Stimulated activated CD4-positive, alpha-beta T cell treated with anti-CD3 and anti-CD28 coated beads, Interleukin-15, amount 100 ng/mL, for 1 hour (primary cell): ENCODE measurements at places on chromosomes 5 and 9.

DNA sequence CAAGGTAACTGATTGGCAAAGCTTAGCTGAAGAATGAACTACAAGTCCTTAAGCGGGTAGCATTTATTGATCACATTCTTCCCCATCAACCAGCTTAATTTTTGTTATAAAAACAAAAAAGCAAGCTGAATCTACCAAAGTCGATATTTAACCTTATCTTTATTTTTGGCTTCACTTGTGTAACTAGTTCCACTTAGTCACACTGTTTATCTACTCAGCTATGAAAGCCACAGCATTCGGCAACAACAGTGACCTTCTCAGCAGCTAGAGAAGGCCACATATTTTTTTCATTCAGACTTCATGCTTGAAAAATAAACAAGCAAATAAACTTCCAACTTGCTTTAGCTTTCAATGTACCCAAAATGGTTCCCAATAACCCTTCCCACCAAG, 69.4 kb downstream of the KLHL3 start:
- no peak for DNase-seq

DNA sequence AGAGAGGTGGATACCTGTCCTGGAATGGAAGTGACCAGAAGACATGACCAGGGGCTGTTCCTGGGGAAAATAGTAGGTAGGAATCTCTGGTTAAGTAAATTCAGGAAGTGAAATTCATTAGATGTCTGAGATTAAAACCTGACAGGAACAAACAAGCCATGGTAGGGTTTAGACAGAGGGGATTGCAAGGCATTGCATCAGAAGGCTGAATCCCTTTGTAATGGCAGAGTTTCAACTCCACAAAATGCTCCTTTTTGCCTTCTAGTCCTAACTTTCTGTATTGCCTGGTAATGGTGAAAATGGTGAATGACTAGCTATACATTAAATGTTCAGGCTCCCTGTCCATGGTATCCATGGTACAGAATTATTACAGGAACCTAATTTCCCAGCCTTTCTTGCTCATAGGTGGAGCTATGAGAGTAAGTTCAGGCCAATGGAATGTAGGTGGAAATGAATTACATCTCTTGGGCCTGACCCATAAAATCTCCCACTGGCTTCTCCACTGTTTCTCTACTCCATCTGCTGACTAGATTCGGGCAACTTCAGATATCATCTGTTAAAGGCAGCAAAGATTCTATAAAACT, 113.4 kb upstream of the CNTLN start:
- DNase-seq = no peak

- no peak for DNase-seq
Measured at GRCh38 chr5:83368319-83368718, 103.2 kb upstream of the VCAN start.

- no peak for DNase-seq
Measured at GRCh38 chr9:136903041-136903554, 16.8 kb downstream of the TRAF2 start.

GRCh38 chr5:163444526-163444925, 7.1 kb downstream of the CCNG1 start:
- no peak for DNase-seq

GRCh38 chr5:107341376-107342084, 329.2 kb downstream of the EFNA5 start:
- no peak for DNase-seq

DNA sequence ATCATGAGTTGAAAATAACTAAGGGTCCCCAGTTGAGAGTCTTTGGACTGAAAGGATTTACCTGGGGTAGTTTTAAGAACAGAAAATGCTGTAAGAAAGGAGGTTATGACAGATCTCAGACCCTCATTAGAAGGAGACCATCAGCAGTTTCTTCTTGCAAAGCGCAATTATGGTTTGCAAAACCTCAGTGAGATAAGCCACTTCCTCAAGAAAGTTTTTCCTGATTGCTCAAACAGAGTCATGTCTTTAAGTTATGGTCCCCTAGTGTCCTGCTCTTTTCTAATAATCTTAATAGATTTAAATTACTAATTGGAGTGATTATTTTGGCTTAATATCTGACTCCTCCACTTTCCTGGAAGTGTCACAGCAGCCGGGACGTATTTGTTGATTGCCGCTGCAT, 293.2 kb upstream of the KLF4 start:
- DNase-seq = no peak

DNA sequence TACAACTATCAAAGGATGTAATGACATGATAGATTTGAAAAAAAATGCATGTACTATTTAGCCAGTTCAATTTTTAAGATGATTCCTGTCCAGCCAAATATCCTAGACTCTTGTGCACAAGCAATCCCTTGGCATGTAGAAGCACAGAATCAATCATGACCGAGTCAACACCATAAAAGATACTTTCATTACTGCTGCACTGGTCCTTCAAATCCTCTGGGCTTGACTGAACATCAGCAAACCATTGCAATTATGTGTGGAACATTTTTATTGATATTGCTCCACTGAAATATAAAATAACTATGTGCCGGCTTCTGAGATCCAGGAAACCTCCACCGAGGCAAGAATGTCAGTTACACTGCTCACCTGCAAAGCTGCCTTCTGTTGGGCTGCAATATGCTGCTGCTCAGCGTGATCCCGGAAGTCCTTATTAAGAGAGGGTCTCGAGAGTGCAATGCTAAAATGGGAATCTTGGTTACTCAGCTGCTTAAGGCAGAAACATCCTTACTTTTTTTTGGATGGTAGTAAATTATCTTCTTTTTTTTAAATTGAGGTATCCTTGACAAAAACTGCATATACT, 28.7 kb downstream of the INIP start:
- no peak for DNase-seq

GRCh38 chr5:173747876-173748275, 131.4 kb upstream of the BOD1 start:
- no peak for DNase-seq

DNA sequence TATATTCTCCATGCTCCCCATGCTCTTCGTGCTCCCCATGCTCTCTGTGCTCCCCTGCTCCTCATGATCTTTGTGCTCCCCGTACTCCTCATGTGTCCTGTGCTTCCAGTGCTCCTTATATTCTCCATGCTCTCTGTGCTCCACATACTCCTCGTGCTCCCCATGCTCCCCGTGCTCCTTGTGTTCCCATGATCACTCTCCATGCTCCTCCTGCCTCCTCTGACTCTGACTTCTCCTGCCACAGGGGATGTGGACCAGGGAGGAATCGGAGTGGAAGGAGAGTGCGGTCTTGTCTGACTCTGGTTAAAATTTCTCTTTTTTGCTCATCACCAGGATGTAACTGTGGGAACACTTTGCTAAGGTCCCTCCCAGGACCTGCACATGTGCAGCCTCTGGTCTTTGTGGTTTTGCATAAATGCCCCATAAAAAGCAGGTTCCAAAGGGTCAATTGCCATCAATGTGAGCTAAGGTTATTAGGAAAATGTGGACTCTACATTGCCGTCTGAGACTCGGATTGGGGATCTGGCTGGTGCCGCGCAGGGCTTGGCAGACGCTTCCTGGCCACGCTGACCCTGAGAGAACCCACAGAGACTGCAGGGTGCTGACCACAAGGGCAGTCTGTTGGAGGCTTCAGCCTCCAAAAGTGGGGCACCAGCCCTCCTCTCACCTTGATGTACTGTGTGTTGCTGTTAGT, 52.5 kb downstream of the TRIP13 start:
- no peak for DNase-seq

- no peak for DNase-seq
Measured at GRCh38 chr9:92615790-92616189, 54.1 kb downstream of the IPPK start.

GRCh38 chr9:107952773-107953172, 463.2 kb upstream of the KLF4 start:
- DNase-seq = no peak

DNA sequence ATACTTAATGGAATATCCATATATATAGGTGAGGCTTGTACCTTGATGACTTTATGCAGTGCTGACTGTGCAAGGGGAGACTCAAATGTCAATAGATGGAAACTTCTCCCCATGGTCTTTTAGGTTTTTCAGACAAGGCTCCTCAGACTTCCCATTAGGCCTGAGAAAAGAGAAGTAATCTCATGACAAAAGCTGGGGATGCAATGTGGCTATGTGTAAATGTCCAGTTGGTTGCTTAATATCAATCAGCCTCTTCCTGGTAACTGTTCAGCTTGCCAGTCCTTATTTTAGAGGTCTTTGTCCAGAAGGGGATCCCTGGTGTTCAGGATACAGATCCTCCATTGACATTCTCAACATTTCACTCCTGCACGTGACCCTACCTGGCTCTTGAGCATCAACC, 621.1 kb upstream of the CDH18 start:
- DNase-seq = no peak

GRCh38 chr5:126483156-126483555, 59.9 kb downstream of the GRAMD2B start:
- DNase-seq = no peak

GRCh38 chr5:149300441-149300840, 28.8 kb downstream of the AFAP1L1 start:
- DNase-seq = no peak

DNA sequence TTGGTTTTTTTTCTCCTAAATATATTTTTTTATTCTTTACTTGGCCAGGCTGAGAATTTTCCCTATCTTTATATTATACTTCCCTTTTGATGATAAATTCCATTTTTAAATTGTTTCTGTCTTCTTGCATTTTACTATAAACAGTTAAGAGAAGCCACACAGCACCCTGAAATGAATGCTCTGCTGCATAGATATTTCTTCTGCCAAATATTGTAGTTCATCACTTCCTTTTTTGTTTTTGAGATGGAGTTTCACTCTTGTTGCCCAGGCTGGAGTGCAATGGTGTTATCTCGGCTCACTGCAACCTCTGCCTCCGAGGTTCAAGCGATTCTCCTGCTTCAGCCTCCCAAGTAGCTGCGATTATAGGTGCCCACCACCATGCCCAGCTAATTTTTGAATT, 8.5 kb upstream of the INIP start:
- DNase-seq = no peak

DNA sequence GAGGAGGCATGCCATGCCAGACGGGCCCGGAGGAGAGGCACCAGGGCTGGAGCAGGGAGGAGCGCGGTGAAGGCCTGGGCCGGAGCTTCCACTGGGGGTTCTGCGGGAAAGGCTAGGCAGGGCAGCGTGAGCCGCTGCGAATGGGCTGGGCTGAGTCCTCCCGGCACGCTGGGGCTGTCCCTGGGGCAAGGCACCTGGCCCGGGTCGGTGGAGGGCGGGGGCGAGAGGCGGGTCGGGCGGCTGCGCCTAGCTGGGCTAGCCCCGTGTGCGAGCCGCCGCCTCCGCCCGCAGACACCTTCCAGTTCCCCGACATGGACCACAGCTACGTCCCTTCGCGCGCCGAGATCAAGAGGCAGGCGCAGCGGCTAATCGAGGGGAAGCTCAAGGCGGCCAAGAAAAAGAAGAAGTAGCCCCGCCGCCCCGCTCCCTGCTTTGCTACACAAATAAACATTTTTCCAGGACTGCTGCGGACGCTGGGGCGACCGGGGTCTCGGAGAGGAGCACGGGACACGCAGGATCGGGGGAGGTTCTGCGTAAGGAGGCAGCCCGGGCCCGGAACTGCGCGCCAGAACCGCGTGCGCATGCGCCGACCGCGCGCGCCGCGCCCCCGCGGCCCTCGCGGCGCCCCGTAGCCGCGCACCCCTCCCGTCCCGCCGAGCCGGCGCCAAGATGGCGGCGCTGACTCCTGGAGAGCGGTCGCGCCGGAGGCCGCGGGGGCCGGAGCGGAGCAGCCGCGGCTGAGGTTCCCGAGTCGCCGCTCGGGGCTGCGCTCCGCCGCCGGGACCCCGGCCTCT, at the start of gene RABL6:
TSS of gene RABL6 (plus strand) at position 668 of the 794 bp plus-strand sequence. CDS start 249 bp downstream, outside the sequence.
- DNase-seq = peak; percentile 73

- DNase-seq = no peak
Measured at GRCh38 chr5:6370580-6370979, 7.8 kb downstream of the MED10 start.

DNA sequence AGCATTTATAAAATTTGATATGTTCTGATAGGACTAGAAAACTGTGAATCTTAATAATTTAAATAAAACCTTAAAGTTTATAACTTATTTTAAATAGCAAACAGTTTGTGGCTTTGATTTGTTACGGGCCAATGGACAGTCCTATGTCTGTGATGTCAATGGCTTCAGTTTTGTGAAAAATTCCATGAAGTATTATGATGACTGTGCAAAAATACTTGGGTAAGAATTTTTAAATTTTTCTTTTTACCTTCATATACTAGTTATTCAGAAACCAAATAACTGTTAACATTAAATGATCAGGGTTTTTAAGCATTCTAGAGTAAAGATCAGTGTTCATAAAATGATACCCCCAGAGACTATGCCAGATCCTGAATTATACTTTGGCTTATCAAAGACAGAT, 31.1 kb downstream of the PPIP5K2 start:
- no peak for DNase-seq

DNA sequence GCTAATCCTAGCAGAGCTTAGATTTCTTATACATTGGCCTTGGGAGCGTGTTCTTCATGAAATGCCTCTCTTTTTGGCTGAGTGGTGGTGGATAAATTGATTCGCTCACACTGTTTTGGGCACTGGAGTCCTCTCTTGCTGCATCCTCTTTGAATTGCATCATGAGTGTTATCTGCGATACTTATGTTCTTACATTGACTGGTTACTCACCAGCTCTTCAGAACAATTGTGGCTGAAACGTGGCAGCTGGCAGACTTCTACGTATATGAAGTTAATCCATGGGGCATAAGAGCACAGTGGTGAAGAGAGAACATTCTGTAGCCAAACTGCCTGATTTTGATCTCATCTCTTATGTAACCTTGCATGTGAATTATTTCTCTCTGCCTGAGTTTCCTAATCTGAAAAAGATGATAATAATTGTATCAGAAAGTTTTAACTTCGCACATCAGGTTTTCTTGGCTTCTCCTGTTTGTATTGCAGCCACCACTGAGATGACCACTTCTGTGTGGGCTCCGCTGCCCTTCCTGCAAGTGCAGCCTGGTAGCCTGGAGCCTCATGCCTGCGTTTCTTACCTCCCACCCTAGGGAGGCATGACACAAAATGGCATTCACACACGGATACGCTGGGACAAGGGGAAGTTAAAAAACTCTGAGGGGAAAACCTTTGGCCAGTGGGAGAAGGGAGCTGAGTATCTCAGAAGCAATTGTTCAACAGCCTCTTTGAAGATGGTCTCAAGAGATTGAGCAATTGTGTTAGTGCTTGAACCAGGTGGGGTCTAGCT, 295.2 kb downstream of the ARHGAP26 start:
- DNase-seq = no peak

- no peak for DNase-seq
Measured at GRCh38 chr5:33854733-33855151, 37.0 kb downstream of the ADAMTS12 start.

GRCh38 chr5:84564321-84565075, 179.8 kb upstream of the EDIL3 start:
- no peak for DNase-seq

DNA sequence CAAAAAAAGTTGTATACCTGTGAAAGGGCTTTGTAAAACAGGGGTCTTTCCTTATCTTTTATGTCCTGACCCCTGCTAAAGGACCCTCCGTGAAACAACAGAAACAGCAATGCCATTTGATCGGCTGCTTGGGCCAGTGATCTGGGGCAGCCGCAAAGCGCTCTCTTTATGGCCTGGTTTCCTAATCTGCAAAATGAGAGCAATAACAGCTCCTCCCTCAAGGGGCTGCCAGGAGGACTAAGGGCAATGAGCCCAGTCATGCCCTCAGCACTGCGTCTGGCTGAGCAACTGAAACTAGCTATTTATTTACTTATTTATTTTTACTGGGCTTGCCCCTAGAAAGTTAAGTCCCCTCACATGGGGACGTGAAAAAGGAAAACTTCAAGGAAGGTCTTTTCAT, 18.3 kb downstream of the CMBL start:
- no peak for DNase-seq

GRCh38 chr5:124234770-124235562, 511.5 kb downstream of the ZNF608 start:
- DNase-seq = no peak
